ENCODE measurements at places on chromosomes 11 and 22.

- DNase-seq: no peak
Measured at GRCh38 chr11:75342966-75343870, 8.2 kb downstream of the ARRB1 start.

DNA sequence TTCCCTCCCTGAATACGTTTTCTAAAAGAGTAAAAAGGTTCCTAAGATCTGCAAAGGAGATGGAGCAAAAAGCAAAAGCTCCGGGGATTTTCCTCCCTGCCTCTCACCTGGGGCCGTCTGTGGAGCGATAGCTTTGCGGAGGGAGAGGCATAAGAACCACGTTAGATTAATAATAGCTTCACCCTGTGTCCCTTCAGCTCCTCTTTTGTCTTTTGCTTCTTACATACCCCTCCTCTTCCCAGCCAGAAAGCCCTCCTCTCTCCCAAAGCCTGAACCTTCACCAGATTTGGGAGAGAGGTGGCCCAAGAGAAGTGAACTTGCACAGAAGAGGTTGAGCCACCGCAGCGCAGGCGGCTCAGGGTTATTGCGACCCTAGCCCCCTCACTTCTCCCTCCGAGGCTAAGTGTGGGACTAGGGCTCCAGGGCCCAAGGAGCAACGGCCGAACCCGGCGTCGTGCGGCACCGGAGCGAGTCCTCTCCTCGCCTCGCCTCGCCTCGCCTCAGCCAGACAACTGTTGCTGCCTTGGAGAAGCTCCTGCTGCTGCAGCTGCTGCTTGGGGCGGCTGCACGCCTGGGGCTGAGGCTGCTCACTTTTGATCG is 97.6 kb upstream of the HSD17B12 start:
- no peak for DNase-seq

DNA sequence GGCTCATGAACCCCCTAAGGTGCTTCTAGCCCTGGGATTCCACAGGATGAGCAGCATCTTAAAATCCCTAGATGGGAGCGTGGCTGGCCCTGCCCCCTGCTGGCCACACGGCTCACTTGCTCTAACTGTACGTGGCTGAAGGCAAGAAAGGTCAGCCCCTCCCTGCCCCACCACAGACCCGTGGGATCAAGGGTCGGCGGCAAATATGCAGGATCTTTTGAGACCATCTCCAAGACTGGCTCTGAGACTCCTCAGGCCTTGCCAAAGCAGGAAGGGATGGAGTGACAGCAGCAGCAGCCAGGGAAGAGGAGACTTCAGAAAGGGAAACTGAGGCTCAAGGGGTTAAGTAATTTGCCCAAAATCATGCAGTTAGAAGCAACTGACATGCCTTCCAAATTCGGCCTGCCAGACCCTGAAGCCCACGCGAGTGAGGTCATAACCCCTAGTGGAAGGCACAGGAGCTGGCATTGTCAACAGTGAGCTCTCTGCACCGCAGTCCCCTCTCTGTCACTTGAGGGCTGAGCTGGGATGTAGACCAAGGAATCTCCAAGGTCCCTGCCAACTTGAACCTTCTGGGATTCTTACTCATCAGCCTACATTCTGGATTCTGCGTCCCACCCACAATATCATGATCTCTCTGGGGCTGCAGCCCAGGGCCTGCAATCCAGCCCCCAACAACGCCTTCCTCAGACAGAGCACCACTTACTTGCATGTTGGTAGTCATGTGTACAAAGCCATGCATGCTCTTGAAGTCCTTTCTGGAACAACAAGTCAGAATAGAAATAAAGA is 31.4 kb downstream of the CREB3L1 start:
- DNase-seq: peak; percentile 81

DNA sequence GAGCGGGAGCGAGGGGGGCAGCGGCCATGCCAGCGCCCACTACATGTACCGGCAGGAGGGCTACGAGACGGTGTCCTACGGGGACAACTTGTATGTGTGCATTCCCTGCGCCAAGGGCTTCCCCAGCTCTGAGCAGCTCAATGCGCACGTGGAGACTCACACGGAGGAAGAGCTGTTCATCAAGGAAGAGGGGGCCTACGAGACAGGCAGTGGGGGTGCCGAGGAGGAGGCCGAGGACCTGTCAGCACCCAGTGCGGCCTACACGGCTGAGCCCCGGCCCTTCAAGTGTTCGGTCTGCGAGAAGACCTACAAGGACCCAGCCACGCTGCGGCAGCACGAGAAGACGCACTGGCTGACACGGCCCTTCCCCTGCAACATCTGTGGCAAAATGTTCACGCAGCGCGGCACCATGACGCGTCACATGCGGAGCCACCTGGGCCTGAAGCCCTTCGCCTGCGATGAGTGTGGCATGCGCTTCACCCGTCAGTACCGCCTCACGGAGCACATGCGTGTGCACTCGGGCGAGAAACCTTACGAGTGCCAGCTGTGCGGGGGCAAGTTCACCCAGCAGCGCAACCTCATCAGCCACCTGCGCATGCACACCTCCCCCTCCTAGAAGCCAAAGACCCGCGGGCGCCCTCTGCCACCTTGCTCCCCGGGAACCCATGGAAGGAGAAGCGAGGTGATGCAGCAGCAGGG is 20.9 kb upstream of the TMEM191C start:
- DNase-seq: peak; percentile 13

DNA sequence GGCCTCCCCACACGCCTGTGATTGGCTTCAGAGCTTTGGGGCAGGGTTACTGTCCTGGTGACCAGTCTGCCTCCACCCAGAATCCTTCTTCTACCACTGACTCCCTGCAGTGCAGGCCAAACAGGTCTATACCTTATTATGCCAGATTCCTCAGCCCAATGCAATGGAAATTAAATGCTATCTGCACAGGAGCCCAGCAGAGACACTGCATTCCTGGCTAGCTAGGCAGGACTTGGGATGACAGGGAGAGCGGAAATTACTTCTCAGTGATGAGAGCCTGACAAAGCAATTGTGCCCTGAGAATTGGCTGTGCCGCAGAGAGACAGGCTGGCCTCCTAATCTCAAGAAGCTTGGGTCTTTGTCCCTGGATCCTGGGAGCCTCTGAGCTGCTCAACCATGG is 143.8 kb upstream of the NCAM1 start:
- DNase-seq: no peak

- DNase-seq: no peak
Measured at GRCh38 chr22:45290410-45290936, 5.7 kb downstream of the UPK3A start.

DNA sequence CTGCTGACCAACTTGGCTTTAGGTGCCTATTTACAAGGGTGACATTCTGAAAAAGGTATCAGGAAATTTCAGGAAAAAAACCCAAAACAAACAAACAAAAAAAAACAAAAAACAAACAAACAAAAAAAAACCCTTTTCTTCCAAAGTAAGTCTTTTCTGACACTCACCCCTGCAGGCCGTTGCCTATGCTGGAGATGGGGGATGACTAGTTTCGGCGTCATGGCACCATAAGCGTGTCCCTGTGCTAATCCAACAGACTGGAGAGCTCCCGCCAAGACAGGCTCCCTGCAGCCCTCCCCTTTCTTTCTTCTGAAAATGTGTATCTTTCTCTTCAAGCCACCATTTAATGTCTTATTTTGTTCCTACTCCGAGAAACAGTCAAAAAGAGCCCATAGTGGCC is 13.7 kb downstream of the VSIG10L2 start:
- DNase-seq: no peak

GRCh38 chr11:33861386-33861785 is 30.5 kb downstream of the LMO2 start:
- no peak for DNase-seq

DNA sequence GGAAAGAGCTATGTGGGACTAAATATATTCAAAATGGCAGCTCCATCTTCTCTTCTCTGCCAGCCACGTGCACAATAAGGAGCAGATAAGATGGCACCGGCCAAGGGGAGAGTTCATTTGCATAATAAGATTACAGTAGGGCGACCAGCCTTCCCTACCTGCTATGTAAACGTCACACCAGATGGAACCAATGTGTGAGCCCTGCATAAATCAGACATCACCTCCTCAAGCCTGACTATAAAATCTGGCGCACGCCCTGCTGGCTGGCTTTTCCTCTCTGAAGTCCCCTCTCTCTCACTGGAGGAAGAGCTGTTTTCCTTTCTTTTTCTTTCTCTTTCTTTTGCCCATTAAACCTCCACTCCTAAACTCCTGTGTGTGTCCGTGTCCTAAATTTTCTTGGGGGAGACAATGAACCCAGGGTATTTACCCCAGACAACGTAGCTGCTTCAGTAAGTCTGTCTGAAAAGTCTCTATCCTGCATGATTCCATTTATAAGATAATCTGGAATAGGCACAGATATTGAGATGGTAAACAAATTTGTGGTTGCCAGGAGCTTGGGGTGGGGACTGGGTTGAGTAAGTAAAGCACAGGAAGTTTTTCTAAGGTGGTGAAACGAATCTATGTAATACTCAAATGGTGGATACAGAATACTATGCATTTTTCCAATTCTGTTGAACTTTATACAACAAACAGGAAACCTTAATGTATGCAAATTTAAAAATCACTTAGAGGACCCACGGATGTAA is 670.0 kb upstream of the KIRREL3 start:
- DNase-seq: no peak

GRCh38 chr11:113647856-113648255 is 58.3 kb downstream of the TMPRSS5 start:
- no peak for DNase-seq

DNA sequence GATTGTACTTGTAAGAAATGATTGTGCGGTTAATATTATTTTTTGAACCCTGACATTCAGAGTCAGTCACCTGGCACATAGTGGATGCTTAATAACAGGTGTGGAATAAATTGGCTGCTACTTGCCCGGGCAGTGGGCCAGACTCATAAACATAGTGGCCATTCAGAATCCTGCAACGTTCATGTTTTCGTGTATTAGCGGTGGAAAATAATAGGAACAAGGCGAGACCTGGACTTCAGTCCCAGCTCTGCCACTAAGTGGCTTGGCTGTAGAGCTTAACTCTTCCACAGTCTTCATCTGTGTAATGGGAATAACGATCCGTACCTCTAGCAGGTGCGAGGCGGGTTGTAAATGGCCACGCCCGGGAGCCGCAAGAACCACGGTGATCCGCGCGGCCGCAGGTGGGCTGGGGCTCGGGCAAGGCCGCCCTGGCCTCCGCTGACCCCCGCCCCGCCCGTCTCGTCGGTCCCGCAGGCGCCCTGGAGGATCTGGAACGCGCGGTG is 761 bp upstream of the TMEM25 start:
- DNase-seq: peak; percentile 44

GRCh38 chr11:10637731-10638151 is 55.8 kb downstream of the IRAG1 start:
- DNase-seq: peak; percentile 56

- no peak for DNase-seq
Measured at GRCh38 chr22:21940521-21940920, 12.1 kb downstream of the PPM1F start.

DNA sequence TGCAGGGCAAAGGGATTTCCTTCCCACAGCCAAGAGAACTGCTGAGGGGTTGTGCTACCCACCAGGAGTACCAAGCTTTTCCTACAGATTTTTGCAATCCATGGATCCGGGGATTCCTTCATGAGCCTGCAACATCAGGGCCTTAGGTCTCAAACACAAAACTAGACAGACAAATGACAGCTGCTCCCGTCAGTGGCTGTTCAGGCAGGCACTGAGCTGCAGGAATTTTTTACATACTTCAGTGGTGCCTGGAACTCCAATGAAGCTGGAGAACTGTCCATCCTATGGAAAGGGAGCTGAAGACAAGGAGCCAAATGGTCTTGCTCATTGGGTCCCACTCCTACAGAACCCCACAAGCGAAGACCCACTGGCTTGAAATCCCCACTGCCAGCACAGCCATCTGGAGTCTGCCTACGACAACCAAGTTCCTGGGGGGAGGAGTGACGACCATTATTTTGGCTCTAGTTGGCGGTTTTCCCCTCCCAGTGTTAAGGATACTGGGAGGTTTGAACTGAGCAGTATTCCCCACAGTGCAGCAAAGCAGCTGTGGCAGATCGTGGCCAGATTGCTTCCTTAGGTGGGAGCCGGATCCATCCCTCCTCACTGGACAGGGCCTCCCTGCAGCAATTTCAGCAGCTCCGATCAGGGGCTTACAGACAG is 157.7 kb upstream of the TMEM45B start:
- peak; percentile 22 for DNase-seq

- no peak for DNase-seq
Measured at GRCh38 chr11:119006656-119007055, 8.7 kb downstream of the CENATAC start.

DNA sequence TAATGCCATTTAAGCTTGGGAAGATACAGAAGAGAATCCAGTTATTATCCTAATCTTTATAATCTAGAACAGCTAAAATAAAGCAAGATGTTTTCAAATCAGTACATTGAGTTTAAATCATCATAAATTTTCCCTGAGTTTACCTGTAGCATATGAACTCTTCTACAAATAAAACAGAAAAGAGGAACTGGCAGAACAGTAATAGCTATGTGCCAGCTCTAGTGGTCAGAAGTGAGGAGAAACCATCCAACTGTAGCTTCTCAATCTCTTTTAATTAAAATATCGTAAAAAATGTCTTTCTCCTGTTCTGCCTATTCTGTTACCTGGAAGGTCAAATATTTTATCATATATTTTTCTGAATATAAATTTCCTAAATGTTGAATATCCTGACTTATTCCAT is 266.9 kb downstream of the SOX6 start:
- no peak for DNase-seq

DNA sequence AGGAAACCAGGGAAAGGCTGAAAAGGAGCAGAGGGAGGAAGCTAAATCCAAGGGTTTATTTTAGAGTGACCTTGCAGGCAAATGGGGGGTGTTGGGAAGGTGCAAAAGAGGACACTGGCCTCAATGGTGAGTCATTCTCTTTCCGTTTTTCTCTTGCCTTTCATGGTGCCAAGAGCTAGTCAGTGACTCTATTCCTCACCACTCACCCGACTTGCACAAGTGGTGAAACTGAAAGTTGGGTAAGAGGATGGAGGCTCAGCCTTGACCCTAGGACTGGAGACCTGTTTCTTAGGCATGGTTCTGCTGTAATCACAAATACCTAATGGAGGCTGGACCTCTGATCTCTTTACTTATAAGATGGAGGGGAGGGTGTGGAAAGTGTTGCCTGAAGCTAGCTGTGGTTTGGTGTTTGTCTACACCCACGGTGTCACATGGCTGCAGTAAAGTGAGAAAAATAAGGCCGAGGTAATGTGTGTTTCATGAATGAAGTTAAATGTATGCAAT is 67.3 kb upstream of the CREB3L1 start:
- no peak for DNase-seq

DNA sequence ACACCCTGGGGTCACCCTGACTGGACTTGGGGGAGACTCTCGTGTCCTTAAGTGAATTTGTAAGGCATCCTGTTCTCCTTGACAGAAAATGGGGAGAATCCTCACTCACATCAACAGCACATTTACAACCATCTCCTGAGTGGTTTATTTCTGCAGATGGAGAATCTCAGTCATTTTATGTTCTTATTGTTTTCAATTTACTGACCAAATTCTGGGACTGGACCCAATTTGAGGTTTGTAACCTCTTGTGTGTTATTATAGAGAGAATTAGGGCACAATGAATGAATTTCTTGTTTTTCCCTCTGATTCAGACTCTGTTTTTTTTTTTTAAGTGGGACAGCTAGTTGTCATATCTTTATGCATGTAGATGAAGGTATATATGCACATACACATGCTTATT is 104.9 kb downstream of the ADAMTS15 start:
- DNase-seq: no peak

- DNase-seq: peak; percentile 79
Measured at GRCh38 chr22:32623943-32624342, 149.3 kb downstream of the FBXO7 start.
